AG10803 (cell line): ENCODE measurements at places on chromosomes 7 and 10.

GRCh38 chr10:98488669-98489430 is 42.1 kb upstream of the HPS1 start:
- no peak for DNase-seq

GRCh38 chr7:7505915-7506314 is 29.8 kb downstream of the COL28A1 start:
- no peak for DNase-seq

GRCh38 chr7:117862378-117862777 is 10.9 kb downstream of the CTTNBP2 start:
- DNase-seq = no peak

DNA sequence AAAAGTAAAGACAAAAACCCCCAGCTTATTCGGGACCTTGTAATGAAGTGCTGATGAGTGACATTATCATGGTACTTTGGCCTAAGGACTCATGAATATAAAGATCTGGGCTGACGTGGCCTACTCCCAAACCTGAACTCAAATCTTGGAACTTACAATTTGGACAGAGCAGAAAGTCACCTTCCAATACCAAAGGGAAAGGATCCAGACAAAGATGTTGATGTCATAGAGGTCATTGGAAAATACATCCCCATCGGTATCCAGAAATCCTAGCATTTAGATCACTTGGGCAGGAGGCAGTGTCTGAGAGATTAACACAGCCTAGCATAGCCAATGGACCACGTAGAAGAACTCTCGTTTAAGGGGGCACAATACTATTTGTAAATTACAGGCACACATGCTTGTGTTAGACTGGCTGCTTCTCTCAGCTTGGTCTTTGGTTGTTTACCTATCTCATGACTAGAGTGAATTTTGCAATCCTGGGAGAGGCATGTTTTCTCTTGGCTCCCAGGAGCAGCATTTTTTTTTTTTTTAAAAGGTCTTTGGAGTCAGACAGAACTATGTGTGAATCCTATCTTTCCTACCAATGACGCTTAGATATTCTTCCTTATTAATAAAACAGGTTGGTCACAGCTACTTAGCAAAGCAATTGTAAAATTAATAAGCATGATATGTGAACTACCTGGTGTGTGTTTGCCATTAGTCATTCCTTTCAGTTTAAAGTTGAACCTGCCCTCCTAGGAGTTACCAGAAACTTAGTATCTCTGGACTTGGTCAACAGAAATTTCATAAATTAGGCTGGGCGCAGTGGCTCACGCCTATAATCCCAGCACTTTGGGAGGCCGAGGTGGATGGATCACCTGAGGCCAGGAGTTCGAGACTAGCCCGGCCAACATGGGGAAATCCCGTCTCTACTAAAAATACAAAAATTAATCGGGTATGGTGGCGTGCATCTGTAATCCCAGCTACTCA is 27.8 kb upstream of the MRPS33 start:
- DNase-seq = peak; percentile 9

DNA sequence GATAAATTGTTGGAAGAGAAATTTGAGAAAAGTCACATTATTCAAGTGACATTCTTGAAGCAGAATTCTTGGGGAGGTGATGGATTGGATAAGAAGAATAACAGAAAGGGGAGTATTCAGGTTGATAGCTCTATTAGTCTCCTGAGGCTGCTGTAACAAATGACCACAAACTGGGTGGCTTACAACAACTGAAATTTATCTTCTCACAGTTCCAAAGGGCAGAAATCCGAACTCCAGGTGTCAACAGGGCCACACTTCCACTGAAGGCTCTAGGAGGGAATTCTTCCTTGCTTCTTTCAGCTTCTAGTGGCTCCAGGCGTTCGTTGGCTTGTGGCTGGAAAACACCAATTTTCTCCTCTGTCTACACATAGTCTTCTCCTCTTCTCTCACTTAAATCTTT is 99.8 kb downstream of the TES start:
- no peak for DNase-seq

GRCh38 chr7:24828891-24829661 is 71.8 kb upstream of the GSDME start:
- DNase-seq = peak; percentile 39

DNA sequence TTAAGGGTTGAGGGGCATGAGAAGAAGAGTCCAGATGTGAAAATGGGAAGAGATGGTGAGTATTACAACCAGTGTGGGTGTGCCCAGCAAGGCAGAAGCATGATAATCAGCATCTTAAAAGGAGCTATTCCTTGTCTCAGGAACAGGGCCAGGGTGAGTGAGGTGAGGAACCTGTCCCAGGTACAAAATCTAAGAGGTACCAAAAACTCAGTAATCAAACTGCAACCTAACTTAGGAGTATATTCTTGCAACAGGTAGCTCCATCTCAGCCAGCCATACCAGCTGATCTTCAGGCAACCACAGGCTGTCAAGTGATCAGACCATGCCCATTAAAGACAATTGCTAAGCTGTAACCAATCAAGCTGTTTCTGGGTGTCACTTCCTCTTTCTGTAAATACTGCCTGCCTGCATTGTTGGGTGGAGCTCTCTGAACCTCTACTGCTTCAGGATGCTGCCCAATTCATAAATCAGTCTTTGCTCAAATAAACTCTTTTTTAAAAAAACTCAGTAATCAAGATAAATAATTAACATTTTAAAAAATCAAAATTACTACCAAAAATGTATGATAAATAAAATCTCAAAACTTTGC is 7.4 kb downstream of the KEL start:
- no peak for DNase-seq

DNA sequence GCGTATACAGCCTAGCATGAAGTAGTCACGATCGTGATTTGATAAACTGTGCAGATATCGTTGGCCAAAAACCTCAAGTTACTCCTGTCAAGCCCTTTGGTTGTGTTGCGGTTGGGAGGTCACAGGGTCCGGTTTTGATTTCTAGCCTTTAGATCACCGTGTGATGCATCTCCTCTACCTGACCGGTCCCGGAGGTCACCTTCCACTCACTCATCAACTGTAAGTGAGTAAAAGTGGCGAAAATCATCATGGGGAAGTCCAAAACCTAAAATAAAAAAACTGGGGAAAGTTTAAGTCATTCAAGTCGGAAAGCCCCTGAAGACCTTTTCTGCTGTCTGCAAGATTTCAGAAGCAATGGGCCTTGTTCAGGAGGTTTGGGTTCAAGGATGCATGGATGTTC is 62.8 kb downstream of the ADARB2 start:
- no peak for DNase-seq

DNA sequence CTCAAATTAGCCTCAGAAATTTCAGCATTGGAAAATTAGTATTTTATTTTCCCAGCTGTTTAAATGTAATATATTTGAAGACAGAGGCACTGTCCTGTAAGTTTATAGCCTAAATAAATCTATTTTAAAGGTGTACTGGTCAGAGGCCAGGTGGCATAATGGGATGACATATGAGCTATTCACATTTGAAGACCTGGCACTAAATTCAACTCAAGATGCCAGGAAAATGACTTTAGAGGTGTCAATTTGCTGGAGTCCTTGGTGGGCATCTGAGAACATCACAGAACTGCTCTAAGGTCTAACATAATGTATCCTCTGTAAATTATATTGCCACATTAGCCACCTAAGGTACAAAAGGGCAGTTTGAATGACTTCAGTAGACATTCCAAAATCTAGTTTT is 348.9 kb upstream of the BMPER start:
- DNase-seq = no peak

- DNase-seq = no peak
These were observed 172.0 kb downstream of the MAD1L1 start for GRCh38 chr7:2060701-2061100.

DNA sequence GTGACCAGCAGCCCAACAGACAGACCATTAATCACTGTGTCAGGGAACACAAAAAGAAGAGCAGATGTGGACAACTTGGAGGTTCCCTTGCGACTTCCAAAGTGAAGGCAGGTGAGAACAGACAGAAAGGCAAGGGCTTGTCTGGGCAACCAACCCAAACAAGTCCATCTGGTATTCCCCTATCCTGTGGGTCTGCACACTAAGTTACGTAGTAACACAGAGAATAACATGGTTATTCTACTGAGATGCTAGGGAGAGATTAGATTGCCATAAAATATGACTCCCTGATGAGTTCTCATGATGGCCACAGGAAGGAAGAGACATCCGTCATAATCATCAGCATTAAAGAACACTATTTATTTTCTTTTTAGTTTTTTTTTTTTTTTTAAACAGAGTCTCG is 252.2 kb downstream of the CALN1 start:
- DNase-seq = no peak

GRCh38 chr7:148773334-148773733 is 74.6 kb downstream of the CUL1 start:
- DNase-seq = no peak

DNA sequence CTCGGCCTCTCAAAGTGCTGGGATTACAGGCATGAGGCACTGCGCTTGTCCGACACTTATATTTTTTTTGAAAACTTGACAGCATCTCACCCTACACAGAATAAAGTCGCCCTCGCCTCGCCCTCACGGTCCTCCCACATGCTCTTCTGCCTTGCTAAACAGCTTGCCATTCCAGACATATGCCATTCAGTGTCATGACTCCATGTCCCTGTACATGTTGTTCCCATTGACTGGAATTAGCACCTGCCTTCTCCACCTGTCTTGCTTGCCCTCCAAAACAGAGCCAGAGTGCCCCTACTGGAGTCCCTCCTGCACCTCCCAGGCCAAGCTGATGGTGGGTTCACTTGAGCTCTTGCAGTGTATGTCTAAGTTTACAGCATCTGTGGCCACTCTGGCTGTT is 6.2 kb downstream of the NIPSNAP2 start:
- DNase-seq = no peak

- DNase-seq = no peak
These were observed 21.9 kb downstream of the TNKS2 start for GRCh38 chr10:91820144-91820543.

DNA sequence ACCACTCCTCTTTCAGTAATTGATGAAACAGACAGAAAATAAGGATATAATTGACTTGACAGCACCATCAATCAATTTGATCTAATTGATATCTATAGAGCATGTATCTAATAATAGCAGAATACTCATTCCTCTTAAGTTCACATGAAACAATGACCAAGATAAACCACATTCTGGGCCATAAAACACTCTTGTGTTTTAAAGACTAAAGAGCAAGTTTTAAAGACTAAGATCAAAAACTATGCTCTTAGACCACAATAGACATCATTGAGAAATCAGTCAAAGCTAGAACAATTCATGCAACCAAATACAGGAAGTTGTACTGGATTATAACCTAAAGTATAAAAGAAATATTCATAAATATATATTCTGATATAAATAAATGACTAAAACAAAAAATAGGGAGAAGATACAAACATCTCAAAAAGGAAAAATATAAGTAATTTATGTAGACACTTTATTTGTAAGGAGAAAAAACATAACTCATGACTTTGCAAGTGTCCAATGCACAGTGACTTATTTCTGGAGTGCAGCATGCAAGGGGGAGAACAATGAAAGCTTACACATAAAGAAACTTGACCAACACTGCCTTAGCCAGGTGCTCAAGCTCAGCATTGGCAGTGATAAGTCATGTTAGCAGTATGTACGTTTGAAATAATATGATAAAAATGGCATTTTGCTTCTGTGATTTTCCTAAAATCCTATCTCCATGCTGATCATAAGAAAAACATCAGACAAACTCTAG is 312.7 kb upstream of the IGFBP3 start:
- DNase-seq = peak; percentile 48

- DNase-seq = no peak
These were observed 262.3 kb downstream of the SORCS3 start for GRCh38 chr10:104903433-104903832.

DNA sequence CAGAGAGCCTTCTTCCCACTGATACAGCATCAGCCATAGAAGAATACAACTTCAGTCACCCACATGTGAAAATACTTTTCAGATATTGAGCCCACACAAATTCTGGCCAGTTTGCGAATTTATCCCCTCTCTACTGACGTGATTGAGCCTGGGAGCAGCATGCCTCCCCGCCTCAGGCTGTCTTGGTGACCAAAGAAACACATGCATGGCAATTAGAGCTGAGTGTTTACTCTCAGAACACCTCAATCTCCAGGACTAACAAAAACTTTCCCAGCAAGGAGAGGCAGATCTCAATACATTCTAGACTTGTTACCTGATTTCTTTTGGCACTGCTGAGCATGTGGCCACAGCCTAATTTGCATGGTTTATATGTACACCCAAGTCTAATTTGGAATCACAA is 122.5 kb downstream of the TMEM26 start:
- no peak for DNase-seq

DNA sequence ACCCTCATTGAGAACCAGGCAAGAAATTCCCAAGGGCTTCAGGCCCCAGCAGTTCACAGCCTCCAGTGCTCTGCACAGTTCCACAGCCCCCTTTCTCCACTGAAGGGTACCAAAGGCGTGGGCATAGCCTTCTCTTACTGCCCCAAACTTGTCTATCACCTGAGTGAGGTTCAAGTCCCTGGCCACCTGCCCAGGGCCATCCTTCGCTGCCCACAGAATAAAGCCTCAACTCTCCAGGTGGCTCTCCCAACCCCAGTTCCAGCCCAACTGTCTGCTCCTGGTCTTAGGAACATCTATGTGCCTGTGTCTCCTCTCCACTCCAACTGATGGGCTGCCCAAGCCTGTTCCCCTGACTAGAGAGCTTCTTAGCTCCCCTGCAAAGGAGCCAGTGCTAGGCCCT is 79.1 kb downstream of the FAM53B start:
- DNase-seq = no peak

GRCh38 chr10:11057018-11057417 is 39.3 kb downstream of the CELF2 start:
- DNase-seq = no peak

DNA sequence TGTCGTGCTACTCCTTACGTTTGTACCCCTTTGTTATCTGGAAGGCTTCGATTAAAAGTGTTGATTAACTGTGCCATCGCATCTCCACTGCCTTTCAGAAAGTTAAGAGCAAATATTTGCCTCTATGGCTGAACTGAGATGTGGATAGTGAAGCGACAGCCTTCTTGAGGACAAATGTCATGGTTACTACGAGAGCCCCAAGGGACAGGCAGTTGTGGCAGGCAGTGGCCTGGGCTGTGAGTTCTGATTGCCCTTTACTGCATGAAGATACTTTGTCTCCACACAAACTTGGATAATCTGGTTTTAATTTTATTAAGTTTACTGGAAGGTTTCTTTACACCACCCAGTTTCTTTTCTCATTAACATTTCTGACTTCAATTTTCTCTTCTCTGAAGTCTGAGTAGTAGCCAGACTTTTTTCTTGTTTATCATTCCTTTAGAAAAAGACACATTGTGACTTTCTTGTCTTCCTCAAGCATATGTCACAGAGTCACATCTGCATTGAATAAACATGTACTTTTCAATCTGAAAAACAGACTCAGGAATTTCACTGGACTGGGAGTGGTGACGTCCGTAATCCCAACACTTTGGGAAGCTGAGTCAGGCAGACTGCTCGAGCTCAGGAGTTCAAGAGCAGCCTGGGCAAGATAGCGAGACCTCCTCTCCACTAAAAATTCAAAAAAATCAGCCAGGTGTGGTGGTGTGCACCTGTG is 1.5 kb downstream of the TAS2R41 start:
- peak; percentile 89 for DNase-seq

- peak; percentile 51 for DNase-seq
These were observed 96.9 kb downstream of the UBE3C start for GRCh38 chr7:157235357-157236333.
